Hindlimb muscle (tissue), 1 donor: ENCODE measurements at places on chromosomes 6 and 20. TPM values are rescaled to one million over a fixed set of nuclear protein-coding genes. Genes with fewer than 3 reads are reported as not detected.

DNA sequence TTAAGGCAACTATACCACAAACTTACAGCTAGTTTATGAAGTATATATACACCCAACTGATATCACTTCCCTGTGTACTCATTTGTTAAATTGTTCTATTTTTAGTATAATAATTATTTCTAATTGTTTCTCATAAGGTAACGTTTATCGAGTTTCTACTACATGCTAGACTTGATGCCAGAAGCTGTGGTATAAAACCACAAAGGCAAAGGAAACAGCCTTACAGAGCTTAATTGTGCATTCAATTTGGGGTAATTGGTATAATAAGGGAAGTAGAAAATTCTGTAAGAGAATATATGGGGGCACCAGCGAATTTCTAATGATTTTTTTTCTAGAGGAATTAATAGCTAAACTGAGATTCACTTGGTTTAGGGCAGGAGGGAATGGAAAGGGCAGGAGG is 183.9 kb downstream of the GRM1 start:
- no peak for DNase-seq

- no peak for DNase-seq
Measured at GRCh38 chr20:47286681-47287080, 69.8 kb downstream of the ZMYND8 start.

DNA sequence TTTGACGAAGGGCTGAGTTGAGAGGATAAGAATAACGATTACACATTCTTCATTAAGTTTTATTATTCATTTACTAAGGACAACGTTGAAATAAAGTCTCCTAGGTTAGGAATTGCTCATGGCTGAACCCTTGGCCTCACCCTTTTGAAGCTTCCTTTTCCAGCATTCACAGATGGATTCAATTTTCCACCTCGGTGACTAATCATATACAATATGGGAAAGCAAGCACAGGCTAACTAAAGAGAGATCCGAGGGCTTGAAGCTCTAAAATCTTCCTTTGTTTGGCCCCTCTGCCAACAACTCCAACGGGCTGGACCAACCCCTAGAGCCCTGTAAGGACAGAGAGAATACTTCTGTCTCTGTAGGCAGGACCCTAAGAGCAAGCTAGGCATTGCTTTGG is 159.5 kb downstream of the SOD2 start:
- DNase-seq, result no peak

- no peak for DNase-seq
Measured at GRCh38 chr20:58038123-58038654, 190.3 kb downstream of the ANKRD60 start.

- no peak for DNase-seq
Measured at GRCh38 chr20:50005471-50005981, 22.7 kb downstream of the SNAI1 start.

GRCh38 chr6:387293-387741 is 4.2 kb upstream of the IRF4 start:
- peak; percentile 58 for DNase-seq

DNA sequence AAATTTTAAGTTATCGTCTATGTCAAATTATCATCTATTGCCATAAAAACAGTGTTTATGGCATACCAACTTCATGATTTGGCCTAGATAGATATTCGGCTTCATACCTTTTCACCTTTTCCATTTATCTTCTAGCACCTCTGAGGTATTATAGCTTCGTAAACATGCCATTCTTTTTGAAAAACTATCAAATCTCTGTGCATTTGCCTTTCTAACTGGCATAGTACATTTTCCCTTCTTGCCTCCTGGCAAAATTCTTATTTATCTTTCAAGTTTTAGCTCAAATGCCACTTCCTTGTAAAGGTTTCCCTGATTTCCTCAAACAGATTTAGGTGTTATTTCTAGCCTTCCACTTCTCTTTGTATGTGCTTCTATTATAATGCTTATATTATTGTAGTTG is 7.0 kb upstream of the REV3L start:
- DNase-seq, result no peak

GRCh38 chr6:128278836-128279235 is 241.6 kb downstream of the PTPRK start:
- no peak for DNase-seq

GRCh38 chr6:35771343-35771627 is 5.1 kb upstream of the CLPSL2 start:
- no peak for DNase-seq

DNA sequence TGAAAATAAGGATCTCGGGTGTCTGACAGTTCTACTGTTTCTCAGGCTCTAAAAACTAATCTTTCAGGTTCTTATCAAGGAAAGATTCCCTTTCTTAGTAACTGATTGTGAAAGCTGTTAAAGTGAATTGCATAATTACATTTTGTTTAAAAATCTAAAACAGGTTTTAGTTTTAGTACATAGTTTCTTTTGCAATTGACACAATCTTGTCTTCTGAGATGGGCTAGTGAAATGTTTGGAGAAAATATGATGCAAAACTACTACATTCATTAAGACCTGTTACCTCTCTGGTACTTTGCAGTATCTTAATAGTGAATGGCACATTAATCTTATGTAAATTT is 298.4 kb downstream of the UTRN start:
- no peak for DNase-seq

DNA sequence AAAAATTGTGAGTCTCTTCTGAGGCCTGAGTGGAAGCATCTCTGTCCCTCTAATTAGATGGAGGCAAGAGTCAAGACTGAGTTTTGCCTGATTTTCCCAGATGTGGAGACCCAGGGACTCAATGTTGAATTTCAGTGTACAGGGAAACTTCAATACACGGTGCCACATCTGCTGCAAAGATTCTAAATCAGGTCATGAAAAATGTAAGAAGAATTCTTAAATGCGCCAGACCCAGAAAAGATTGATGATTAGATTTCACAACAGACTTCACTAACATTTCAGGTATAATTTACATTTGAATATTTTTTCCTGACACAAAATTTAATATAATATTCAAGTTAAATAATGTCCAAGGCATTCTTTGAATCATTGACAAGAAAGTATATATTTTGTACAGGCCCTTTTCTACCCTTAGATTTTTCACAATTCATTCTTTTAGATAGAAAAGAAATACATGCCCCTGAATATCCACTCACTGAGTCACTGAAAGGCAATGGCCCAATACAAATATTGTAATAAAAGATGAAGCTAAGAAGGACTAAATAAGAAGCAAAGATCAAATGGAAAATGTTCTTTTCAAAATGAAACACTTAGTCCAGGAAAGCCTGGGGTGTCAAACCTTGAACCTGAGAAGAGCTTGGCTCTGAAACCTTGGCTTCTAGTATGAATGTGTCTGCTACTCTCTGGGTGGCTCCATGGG is 18.2 kb upstream of the HDGFL1 start:
- peak; percentile 20 for DNase-seq

DNA sequence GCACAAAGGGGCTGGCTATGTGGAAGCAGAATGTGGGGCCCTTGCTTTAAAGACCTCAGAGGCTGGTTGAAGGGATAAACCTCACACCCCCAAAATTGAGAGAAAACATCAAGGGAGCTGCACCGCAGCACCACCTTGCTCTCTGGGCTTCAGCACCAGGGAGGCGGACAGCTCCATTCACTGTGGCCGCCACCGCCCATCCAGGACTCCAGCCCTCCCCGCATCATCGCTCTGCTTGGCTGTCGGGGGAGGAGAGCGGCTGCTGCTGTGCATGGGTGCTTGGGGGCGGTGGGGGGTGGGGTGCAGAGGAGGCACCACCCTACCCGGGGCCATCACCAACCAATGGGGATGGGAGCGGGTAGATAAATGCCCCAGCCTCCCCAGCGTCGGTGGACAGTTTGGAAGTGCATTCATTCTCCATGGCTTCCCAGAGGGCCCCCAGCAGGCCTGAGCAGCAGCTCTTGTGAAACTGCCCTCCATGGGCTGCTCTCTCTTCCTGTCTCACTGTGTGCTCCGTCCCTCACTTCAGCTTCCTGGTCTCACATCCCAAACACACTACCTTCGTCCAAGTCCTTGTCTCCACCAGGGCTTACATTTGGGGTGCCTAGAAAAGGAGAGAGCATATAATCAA is 75.7 kb upstream of the BHLHE23 start:
- DNase-seq, result peak; percentile 42

GRCh38 chr6:16061818-16062217 is 67.1 kb upstream of the MYLIP start:
- no peak for DNase-seq

DNA sequence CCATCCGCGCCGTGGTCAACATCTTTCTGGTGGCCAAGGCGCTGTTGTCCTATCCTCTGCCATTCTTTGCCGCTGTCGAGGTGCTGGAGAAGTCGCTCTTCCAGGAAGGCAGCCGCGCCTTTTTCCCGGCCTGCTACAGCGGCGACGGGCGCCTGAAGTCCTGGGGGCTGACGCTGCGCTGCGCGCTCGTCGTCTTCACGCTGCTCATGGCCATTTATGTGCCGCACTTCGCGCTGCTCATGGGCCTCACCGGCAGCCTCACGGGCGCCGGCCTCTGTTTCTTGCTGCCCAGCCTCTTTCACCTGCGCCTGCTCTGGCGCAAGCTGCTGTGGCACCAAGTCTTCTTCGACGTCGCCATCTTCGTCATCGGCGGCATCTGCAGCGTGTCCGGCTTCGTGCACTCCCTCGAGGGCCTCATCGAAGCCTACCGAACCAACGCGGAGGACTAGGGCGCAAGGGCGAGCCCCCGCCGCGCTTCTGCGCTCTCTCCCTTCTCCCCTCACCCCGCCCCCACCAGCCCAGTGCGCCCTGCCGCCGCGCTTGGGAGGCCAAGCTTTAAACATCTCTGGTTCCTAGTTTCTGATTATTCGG is 4.0 kb downstream of the SLC32A1 start:
- no peak for DNase-seq

- no peak for DNase-seq
Measured at GRCh38 chr6:119499797-119500196, 150.2 kb upstream of the MAN1A1 start.

GRCh38 chr20:23257848-23258746 is 92.5 kb upstream of the NXT1 start:
- DNase-seq, result no peak

GRCh38 chr20:44182135-44182765 is 4.7 kb downstream of the JPH2 start:
- no peak for DNase-seq

OTOR gene
- not detected for polyA plus RNA-seq

ANKRD6 gene
- 7.9 TPM for polyA plus RNA-seq

CRISP2 gene
- polyA plus RNA-seq, result not detected

SNAP25 gene
- 1.1 TPM for polyA plus RNA-seq

TNFAIP3 gene
- polyA plus RNA-seq, result 17.4 TPM

EPB41L1 gene
- polyA plus RNA-seq, result 20.8 TPM

AKAP12 gene
- 90.6 TPM for polyA plus RNA-seq

LY6G5C gene
- 6.3 TPM for polyA plus RNA-seq

SEL1L2 gene
- 0.26 TPM for polyA plus RNA-seq

APOBEC2 gene
- 433 TPM for polyA plus RNA-seq
